ENCODE measurements at places on chromosomes 1 and 21.

GRCh38 chr1:76073481-76073880 lies 1.1 kb upstream of the ST6GALNAC3 start:
- DNase-seq, result no peak

DNA sequence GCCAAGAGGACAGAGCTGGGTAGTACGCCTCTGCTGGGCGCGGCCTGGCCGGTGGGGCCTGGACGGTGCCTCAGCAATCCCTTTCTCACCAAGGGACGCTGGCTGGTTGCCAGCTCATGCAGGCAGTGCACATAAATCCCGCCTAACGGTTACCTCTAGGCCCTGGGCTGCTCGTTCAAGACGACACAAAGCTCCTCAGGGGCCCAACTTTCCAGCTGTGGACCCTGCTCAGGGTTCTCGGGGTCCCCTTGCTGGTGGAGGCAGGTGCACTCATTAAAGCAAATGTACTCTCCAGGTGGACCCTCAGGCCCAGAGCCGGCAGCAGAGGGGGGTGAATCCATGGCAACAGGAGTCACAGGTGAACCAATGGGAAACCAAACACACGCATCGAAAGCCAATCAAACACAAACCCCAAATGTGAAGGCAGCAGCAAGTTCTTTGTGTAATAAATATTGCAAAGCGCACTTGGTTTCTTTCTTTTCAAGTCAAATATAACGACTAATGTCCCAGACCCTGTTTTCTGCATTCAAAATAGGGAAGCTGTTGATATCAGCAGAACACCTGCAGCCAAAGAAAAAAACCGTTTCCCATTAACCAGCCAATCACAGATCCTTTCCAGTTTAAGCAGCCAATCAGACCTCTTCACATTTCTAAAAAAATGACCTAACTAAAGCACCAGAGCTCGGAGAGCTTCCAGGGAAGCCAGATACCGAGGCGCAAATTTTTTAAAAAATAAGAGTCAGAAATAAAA lies 26.1 kb upstream of the CLSTN1 start:
- DNase-seq, result peak; percentile 29

DNA sequence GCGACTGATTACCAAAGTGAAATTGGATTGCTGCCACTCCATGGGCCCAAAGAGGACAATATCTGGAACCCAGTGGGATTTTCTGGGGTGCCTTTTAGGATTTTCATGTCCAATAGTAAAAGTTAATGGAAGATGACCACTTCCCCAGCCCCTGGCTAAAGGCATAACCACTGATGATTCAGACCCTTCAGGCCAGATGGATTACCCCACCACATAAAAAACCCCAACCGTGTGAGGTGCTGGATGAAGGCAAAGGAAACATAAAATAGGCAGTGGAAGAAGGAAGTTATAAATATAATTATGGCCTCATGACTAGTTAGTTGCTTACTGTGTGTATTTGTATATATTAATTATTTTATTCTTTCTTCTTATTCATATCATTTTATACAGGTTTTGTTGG lies 40.2 kb upstream of the IL10 start:
- DNase-seq, result no peak

DNA sequence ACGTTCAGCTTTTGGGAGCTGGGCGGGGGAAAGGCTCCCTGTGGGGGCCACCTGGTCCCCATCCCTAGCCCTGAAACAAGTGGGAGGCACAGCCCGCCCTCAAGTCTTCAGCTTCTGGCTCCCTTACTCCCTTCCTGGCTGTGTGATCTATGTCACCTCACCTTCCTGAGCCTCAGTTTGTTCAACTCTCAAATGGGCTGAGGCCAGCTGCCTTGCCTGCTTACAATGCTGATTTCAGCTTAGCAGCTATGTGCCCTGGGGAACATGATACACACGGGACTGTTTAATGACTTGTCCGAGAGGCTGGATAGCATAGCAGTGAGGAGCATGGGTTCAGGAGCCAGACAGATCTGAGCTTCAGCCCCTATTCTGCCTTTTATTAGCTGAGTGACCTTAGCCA lies 19.3 kb downstream of the GRHL3 start:
- DNase-seq, result no peak

GRCh38 chr1:154574716-154575115 lies 7.1 kb downstream of the CHRNB2 start:
- no peak for DNase-seq

DNA sequence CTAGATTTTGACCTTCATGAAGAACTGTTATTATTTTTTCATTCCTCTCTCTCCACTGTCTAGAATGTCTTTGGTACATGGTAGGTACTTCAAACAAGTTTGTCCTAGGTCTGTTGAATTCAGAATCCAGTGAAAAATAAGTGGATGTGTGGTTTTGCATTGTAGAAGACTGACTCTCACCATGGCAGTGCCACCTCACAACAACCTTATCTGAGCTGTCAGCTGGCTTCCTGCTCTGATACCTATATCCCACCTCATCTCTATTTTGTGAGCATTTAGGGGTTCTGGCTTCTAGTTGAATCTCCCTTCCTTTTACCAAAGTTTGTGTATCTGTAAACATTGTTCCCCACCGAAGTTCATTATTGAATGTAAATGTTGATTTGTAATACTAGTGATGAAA lies 9.1 kb downstream of the SWT1 start:
- no peak for DNase-seq

Data from CD4-positive, alpha-beta T cell treated with Interleukin-10 for 1 hour (primary cell).